Cortex of kidney (tissue), 1 donor: ENCODE measurements at places on chromosomes 12 and 14.

DNA sequence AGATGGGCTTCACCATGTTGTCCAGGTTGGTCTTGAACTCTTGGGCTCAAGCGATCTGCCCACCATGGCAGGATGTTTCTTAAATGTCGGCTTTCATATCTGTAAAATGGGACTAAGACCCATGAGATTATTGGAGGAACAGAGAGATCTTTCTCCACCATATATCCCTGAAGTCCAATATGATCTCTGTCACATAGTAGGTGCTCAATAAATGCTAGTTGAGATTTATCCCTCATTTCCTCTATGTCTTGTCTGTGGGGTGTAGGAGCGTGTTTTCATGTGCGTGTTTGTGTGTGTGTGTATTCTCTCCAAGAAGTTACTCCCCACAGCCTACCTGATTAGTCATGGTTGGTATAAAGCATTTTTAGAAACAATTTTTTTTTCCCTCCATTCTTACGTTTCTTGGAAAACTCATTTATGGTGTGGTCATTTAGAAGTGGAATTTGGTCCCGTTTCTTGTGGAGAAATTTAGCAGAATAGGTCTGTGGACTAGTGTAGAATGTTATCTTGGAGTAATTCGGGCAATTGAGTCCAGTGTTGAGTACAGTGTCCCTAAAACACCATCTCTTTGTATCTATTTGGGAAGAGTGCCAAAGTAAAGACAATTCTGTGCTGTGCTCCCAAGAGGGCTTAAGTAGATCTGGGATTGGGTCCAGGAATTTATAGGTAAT is 4.3 kb downstream of the STRAP start:
- DNase-seq: no peak

DNA sequence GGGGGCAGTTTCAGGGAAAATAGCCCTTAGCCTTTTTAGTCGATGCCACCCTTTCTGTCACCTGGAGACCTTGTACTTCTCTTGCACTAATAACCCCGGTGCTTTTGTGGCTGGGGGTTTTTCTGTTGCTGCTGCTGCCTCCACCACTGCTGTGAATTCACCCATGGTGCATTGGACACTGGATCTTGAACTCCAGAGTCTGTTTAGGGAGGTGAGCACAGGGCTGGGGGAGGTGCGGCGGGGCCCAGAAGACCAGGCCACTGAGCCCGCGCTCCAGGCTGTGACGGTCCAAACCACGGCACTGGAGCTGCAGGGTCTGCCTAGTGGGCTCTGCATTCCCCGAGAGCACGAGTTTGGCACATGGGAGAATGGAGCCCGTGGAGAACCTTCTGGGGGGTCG is 100.6 kb downstream of the NINJ2 start:
- DNase-seq: no peak

DNA sequence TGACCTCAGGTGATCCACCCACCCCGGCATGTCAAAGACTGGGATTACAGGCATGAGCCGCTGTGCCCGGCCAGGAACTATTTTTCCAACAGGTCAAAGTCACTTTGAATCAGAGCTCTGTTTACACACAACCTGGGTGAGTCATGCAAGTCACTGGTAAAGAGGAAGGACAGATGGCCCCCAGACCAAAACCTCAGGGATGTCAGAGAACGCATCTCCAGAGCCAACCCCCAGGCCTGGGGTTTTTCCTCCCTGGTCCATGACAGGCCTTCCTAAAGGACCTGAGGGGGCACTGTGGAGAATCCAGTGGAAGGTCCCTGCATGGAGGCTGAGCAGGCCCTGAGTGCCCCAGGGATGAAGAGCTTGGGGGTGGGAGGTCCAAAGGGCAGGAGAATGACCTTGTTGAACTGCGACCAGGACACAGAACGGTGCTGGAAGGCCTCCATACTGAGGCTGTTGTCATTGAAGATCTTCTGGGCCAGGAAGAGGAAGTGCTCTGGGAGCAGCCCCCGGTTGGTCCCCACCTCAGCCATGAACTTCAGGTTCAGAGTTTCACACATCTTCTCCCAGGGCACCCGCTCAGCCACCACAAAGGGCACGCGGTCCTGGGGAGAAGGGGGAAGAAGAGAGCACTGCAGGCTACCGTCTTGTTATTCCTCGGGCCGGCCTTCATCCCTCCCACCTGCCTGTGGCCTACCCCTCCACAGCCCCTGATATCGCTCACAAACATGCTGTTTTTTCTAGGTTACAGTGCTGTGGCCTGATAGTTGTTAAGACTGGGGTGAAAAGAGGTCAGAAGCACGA is 9.1 kb downstream of the STAT6 start:
- no peak for DNase-seq

GRCh38 chr12:68867606-68868005 is 59.6 kb downstream of the MDM2 start:
- DNase-seq: no peak

DNA sequence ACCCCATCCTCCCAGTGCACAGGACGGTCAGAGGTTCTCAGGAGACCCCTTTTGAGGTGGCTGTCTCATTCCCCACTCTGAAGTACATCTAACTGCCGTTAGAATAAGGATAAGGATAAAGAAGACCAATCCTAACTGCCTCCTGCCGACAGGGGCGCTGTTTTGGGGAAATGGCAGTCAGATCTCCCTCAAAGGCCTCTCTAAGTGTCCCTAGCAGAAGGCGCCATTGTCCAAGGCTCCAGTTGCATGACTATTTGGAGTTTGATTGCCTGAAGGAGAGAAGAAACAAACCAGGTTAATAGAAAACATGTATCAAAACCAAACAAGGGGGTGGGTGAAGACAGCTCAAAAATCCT is 29.1 kb upstream of the KLRB1 start:
- DNase-seq: no peak

DNA sequence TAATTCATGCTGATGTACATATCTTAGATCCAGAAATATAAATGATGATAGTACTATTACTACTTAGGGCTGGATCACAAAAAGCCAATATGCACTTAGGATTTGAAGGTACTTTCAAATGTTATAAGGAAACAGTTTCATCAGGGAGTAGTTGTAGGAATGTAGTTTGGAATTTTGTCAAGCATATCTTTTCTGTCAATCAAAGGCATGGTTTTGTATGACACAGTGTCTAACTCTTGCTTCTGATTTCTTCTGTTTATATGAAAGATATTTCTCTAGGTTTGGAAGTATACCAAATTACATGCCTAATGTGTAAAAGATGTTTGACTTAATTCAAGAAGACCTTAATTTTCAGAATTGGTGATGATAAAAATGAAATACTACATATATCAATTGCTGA is 135.7 kb downstream of the RAD51B start:
- no peak for DNase-seq

DNA sequence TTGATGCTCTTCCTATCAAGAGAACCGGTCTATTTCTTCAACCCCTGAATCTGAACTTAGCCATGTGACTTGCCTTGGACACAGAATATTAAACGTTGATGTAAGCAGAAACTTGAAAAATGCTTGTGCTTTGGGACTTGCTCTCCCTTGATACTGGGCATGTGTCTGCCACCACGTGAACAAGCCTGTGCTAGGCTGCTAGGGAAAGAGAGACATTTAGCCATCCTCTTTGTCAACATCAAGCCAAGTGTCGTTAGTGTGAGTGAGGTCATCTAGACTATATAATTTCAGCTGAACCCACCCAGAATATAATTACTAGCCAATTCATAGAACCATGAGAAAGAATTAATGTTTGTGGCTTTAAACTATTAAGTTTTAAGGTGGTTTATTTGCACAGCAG is 98.2 kb upstream of the TRHDE start:
- no peak for DNase-seq

GRCh38 chr12:68224613-68225285 is 861 bp downstream of the IL26 start:
- no peak for DNase-seq
